Stimulated activated CD4-positive, alpha-beta T cell treated with anti-CD3 and anti-CD28 coated beads, TNF-alpha, amount 100 ng/mL, for 4 hours (primary cell): ENCODE measurements at places on chromosomes 6 and 20.

GRCh38 chr6:111462770-111463391 lies 20.1 kb downstream of the REV3L start:
- DNase-seq: no peak

GRCh38 chr6:163662604-163663225 lies 248.2 kb downstream of the QKI start:
- DNase-seq: no peak

DNA sequence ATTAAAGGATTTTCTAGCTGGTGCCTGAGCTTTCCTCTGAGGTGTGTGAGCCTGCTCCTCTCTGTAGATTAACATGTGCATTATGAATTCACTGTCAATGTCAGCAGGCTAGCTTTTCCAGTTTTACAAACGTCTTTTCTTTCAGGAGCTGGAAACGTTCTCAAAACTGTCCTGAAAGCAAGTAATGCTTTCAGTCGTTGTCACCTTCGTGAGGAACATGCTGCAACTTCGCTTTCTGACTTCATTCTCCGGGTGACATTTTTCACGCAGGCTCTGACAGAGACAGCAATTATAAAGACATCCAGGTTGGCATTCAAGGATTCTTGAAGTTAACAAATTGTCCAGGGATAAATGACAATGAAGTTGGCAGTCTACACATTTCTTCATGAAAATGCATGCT lies 671.5 kb downstream of the DHX35 start:
- no peak for DNase-seq

- no peak for DNase-seq
Measured at GRCh38 chr6:75084018-75084417, 121.8 kb downstream of the COL12A1 start.

DNA sequence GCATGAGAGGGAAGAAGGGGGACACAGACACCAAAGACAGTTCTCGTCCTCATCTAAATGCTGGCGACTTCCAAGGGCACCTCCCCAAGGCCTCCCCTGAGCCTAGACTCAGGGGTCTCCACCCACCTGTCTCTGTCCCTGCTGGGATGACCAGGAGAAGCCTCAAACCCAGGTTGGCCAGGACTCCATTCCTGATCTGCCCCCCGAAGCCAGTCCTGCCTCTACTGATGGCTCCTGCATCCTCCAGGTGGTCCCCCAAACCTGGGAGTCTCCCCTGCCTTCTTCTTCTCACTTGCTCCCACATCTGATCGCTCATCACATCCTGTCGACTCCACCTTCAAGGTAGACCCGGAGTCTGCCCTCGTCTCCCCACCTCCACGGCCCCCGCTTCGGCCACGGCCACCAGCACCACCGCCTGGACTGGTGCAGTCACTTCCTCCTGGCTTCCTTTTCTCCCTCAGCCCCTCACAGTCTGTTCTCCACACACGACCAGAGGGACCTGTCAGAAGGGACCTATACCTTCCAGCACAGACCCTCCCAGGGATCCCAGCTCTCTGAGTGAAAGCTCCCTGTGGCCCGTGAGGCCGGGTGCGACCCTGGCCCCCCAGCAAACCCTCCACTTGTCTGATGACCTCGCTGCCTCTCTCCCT lies 92.1 kb downstream of the CEBPB start:
- no peak for DNase-seq

GRCh38 chr6:170085475-170086401 lies 205.1 kb downstream of the DLL1 start:
- no peak for DNase-seq

DNA sequence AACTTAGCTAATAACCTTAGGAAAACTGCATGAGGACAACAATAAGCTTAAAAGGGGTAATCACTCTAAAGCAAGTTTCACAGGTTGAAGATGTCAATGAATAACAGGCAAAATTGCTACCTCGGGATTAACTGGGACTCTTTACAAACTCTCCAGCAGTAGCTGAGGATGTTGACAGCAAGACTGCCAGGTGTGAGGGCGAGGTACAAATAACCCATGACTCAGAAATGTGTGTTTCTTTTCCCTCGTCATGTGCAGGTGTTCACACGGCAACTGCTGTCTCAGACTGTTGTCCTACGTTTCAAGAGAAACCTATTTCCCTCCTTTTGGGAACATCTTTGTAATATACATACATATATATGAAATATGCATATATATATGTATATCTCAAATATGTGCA lies 15.9 kb downstream of the BCAS1 start:
- no peak for DNase-seq

DNA sequence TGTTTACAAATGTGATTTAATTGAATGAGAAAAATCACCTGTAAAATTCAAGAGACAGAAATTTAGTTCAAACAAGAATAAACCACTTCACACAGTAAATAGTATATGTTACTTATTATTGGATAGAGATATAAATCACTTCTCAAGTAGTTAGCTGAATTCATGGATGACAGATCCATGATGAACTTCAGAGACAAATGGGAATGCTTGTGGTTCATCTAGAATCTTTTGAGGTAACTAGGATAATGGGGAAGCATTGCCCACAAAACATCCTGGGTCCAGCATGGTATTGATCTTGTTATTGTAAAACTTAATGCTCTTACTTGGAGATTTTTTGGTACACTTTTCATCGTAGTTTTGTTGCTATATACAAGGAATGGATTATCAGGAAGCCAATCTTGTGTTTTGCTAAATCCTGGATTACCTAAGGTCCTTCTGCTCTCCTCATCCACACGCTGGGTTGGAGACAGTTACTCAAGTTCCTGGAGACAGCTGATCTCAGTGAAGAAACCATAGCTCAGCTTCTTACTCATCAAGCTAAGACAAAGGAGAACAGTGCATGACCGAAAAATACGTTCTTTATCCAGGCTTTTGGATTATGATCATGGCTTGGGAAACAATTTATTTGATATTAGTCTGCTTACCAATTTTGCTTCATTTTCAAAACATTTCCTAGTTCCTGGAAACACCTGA lies 142.5 kb upstream of the PREP start:
- no peak for DNase-seq

DNA sequence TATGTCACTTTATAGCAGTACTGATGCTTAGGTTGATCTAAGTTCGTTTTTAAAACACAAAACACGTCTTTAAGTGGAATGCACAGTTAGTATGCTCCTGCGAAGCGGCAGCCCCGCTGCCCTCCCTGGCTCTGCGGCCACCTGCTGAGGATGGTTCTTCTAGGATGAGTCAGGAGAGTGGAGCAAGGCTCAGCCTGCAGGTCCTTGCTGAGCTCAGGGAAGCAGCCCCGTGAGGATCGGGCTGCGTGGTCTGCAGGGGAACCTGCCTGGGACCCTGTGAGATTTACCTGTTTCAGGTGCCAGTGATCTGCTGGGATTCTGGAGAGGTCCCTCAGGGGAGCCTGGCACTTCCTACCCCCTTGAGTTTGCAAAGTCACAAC lies 57.5 kb downstream of the SYNJ2 start:
- no peak for DNase-seq

GRCh38 chr20:36823121-36823520 lies 49.6 kb upstream of the DSN1 start:
- no peak for DNase-seq

- no peak for DNase-seq
Measured at GRCh38 chr6:72466971-72467566, 154.8 kb upstream of the KCNQ5 start.

DNA sequence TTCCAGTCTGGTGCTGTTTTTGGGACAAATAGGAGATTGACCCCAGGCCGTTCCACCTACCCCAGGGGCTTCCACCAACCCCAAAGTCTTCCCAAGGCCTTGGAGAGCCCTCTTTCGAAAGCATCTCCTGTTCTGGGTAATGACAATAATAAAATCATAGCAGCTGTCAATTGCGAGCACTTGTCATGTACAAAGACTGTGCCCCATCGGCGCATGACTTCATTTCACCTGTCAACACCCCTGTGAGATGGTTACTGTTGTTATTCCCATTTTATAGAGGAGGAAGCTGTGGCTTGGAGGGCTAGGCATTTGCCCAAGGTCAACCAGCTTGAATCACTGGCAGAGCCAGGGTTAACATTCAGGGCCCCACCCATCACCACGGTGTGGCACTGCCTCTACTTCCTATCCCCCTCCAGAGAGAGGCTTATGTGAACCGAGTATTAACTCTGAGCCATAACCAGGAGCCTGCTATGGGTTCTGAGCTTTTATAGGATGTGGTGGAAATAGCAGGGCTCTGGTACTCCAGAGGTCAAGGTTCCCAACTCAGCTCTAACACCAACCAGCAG lies 51.2 kb downstream of the HNF4A start:
- no peak for DNase-seq
